Left cardiac atrium (tissue), 4 donors: ENCODE measurements at places on chromosomes 6 and 20. TPM values are rescaled to one million over a fixed set of nuclear protein-coding genes. Genes with fewer than 3 reads are reported as not detected.

HLA-DRB5 gene
- 27.1 TPM for total RNA-seq

ZNF831 gene
- total RNA-seq, result 0.31 TPM

ANKRD66 gene
- total RNA-seq, result not detected

NKAPL gene
- total RNA-seq, result 5.4 TPM

CST2 gene
- not detected for total RNA-seq

TMEM217 gene
- 0.62 TPM for total RNA-seq

CLDN20 gene
- total RNA-seq, result not detected

PRSS35 gene
- total RNA-seq, result 2.5 TPM

- no peak for DNase-seq
Observed at GRCh38 chr6:63945987-63946386, 310.4 kb downstream of the PHF3 start.

DNA sequence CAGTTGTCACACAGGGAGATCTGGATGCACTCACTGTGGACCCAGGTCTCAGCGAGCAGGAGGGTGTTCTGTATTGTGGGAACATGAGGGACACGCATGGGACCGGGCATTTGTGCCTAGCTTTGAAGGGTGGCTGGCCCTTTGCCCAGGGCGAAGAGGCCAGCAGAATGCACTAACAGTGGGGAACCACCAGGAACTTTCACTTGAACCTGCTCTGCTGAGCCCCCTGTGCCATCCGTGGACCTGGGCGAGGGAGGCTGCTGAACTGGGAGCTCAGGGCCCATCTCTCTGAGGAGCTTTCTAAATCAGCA is 1.2 kb upstream of the ULBP2 start:
- DNase-seq, result no peak

- no peak for DNase-seq
Observed at GRCh38 chr6:90121982-90122381, 174.7 kb downstream of the BACH2 start.

DNA sequence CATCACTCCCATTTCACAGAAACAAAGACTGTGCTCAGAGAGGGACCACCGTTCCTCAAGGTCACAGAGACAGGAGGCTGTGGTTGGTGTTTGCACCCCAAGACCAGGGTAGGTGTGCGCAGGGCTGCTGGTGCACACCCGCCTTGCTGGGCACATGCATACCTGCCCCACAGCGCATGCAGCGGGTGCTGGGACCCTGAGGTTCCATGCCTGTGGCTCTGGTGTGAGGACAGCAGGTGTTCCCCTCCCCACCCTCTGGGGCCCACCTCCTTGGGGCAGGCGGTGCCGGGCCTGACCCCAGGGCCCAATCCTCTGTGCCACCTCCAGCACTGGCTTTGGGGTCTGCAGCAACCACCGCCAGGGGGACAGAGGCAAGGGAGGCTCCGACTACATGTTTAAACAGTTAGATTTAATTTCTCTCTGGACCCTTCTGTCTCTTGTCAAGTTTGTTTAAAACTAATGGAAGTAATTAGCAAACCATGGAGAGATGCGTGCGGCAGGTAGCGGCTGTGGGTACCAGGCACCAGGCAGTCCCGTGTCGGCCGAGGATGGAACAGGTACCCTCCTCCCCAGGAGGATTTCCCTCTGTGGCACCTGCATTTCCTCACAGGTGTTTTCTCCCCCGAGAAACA is 327.8 kb downstream of the TAF4 start:
- DNase-seq, result peak; percentile 2

DNA sequence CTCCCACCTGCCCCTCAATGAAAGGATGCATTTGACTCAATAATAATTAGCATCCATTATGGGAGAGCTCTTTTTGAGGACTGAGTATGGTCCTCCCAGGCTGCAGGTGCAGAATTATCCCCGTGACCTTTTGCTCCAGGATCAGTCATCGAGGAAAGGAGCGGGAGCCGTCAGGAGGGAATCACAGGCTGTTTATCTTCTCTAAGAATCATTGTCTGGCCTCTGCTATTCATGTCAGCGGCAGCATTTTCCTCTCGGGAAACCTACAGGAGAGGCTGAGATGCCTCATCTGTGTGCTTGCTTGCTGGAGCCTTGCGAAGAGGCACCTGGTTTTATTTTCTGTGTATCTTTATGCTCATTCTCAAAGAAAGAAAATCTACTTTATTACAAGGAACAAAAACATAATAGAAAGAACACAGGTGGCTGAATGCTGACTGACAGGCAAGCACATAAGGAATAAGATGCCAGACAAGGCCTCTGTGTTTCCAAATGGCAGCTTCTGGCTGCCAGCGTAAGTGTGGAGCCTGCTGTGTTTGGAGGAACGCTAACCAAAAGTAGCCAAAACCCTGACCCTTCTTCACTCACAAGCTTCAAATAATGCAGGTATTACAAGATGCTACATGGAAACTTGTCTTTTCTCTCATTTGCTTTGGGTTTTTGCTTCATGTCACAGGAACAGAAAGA is 539.1 kb upstream of the MARCKS start:
- no peak for DNase-seq

DNA sequence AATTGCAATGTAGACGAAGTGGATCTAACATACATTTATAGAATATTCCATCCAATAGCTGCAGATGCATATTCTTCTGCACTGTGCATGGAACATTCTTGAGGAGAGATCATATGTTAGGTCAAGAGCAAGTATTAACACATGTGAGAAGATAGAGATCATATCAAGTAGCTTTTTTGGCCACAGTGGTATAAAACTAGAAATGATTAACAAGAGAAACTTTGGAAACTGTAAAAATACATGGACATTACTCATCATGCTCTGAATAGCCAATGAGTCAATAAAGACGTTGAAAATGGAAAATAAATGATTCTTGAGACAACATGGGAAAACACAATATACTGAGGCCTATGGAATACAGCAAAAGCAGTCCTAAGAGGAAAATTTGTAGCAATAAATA is 94.2 kb downstream of the STXBP5 start:
- DNase-seq, result no peak

DNA sequence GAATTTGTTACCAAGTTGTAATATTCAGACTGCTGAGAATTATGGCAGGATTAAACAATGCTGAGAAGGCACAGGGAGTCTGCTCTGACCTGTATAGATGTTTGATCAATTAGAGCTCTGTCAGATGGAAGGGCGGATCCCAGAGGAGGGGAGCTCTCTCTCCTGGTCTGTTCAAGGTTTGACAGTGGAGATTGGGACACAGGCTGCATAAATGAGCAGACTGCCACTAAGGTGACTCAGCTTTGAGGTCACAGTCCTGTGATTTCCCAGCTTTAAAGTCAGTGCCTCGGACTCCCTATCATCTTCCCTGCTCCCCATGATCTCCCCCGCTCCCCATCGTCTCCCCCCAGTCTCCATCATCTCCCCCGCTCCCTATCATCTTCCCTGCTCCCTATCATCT is 59.2 kb upstream of the SLC22A23 start:
- no peak for DNase-seq

- no peak for DNase-seq
Observed at GRCh38 chr20:25685276-25686080, 11.2 kb downstream of the ZNF337 start.

DNA sequence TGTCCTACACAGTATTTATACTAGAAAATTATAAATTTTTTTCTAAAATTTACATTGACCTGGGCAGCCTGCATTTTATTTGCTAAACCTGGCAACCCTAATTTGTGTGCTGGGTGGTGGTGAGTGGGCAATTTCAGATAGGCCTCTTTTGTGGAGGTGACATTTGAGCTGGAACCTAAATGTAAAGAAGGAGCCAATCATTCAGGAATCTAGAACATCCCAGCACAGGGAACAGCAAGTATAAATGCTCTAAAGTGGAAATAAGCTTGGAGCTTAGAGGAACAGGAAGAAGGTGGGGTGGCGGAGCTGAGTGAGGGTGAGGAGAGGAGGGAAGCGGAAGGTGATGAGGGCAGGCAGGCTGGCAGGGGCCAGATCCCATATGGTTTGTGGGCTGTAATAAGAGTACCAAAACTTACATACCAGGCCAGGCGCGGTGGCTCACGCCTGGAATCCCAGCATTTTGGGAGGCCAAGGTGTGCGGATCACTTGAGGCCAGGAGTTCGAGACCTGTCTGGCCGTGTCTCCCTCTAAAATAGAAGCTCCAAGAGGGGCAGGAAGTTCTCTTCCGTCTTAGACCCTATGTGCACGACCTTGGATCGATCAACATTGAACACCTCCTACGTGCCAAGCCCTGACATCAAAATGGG is 549 bp upstream of the CSE1L start:
- peak; percentile 48 for DNase-seq

DNA sequence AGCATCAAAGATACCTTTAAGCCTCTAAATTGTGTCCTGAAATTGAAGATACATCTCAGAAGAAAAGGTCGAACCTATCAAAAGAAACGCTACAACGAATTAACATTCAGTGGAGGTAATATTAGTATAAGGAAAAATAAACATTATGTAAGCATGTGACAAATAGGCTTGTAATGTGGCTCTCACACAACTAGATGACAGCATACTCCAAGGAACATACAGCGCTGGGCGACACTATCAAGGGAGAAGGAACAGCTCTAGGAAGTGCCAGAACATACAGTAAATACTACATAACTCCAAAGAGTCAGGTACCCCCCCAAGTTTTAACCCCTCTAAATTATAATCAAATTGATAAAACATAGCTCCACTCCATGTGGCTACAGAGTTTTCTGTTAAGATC is 103.5 kb downstream of the LAMP5 start:
- no peak for DNase-seq

DNA sequence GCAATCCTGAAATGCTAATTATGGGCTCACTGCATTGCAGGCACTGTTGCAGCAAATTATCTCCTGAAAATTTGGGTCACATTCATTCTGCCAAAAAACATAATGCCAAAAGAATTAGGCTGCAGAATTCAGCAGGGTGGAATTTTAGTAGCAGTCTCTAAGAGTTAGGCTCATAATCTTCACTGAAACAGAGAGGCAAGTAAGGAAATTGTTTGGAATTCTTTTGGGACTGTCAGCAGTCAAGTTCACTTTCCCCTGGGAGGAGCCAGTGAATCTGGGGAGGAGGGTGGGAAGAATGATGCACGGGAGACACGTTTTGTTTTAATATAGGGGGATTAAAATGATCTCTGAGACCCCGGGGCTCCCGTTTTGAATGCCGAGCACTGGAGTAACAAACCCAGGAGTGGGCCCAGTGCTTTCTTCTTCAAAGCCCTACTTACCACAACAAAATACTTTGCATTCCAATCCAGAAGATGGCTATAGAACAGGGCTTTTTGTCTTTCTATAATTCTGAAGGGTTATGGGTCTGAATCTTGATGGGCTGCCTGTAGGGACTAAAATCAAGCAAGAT is 44.7 kb downstream of the SOBP start:
- DNase-seq, result no peak

DNA sequence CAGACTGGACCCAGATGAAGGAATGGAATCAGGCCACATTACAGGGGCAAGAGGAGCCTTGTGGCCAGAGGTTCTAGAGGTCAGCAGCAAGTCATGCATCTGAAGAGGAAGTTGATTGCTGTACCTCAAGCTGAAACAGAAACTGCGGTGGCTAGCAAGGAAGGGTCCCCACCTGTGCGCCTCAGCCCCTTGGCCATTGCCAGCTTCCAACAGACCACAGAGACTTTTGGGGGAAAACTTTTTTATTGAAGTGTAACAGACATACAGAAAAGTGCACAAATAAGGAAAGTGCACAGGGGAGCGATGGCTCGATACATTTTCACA is 26.8 kb upstream of the SLC9A8 start:
- no peak for DNase-seq

GRCh38 chr6:117371492-117371891 is 54.2 kb downstream of the ROS1 start:
- DNase-seq, result no peak

DNA sequence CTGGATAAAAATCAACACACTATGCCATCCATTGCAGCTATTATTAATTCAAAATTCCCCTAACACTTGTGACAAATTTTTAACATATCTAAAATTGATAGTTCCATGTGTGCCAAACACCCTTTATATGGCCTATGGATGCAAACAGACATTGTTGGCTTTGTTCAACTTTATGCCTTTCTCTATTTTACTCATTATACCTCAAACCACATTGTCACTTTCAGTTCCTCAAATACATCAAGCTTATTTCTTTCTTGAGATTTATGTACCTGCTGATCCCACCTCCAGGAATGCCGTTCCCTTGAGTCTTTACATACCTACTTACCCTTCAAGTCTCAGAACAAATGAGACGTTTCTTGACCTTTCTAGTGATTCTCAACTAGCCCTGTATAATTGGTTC is 193.5 kb upstream of the PLN start:
- DNase-seq, result no peak

DNA sequence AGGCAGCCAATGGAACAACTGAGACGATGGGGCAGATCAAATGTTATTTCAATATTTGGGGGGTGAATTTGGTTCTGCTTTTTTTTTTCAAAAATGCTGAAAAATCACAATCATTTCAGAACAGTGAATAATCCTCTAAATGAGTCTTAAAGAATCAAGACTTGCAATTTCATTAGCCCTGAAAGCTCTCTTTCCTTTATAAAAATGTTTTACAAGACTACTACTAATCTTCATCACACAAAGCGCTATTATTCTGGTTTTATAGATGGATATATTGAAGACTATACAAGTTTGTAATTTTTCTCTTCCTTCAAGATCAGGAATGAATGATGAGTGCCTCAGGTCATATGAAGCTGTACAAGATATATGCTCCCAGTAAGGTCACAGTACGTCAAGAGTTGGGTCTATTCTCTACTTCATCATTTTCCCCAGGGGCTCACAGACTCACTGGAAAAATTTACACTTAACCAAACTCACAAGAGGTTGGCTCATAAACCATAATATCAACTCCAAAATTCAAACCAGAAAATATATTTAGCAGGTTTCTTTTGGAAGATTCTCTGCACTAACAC is 19.5 kb downstream of the RNF24 start:
- DNase-seq, result no peak

- DNase-seq, result no peak
Observed at GRCh38 chr6:108295676-108296075, 822 bp downstream of the AFG1L start.

DNA sequence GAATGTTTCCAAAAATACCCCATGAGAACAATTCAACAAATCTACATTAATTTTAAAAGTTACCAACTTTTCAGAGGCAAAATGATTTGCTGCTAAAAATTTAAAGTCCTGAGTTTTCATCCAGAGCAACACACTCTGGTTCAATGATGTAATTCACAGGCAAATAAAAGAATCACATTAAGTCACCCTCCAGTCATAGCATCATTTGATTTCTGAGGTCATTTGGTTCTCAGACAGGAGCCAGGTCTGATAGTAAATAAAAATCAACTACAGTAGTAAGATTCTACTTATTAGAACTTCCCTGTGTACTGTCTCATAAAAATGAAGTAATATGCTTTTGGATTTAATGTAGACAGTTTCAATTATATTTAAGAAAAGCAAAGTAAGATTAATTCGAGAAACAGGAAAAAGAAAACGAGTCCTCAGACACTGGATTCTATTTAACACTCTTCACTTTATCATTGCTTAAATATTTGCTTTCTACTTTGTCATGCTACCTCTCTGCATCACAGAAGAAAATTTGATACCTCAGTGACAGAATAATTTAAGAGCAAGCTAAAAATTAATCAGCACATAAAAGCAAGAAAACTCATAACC is 25.8 kb downstream of the MAP7 start:
- DNase-seq, result no peak

DNA sequence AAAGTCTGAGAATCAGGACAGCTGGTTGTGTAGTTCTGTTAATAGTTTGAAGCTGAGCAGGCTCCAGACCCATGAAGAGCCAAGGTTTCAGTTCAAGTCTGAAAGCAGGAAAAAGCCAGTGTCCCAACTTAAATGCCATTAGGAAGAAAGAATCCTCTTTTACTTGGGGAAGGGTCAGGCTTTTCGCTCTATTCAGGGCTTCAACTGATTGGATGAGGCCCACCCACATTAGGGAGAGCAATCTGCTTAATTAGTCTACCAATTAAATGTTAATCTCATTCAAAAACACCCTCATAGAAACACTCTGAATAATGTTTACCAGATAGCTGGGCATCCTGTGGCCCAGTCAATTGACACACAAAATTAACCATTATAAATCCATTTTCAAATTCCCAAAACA is 462.2 kb downstream of the EPM2A start:
- no peak for DNase-seq
